ENCODE measurements at places on chromosomes 3 and 15.

- DNase-seq: no peak
These were observed 29.2 kb upstream of the TPRG1 start for GRCh38 chr3:189142527-189142926.

DNA sequence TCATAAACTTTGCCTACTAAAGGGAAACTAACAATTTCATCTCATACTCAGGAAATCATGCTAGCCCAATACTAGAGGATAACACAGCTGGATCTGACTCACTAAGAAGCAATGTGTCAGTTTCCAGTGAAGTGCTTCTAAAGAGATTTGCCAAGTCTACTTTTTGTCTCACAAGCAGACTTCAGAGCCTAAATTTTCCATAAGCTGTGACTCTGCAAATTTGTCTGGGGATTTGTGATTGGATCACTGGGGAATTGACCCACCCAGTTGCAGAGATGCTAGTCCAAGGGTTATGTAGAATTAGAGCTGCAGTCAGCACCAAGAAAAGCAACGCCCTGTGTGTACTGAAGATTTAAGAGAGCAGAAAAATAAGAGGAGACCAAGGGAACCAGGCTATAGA, 647.1 kb downstream of the NTRK3 start:
- no peak for DNase-seq

DNA sequence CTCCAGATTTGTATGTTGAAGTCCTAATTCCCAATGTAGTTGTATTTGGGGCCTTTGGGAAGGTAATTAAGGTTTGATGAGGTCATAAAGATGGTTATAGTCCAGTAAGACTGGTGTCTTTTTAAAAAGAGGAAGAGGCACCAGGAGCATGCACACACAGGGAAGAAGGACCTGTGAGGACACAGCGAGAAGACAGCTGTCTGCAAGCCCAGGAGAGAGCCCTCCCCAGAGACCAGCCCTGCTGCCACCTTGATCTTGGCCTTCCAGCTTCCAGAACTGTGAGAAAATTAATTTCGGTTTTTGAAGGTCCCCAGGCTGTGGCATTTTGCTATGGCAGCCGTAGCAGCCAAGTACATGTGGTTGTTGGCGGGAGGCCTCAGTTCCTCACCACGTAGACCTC, 32.8 kb upstream of the TSEN2 start:
- DNase-seq: no peak

DNA sequence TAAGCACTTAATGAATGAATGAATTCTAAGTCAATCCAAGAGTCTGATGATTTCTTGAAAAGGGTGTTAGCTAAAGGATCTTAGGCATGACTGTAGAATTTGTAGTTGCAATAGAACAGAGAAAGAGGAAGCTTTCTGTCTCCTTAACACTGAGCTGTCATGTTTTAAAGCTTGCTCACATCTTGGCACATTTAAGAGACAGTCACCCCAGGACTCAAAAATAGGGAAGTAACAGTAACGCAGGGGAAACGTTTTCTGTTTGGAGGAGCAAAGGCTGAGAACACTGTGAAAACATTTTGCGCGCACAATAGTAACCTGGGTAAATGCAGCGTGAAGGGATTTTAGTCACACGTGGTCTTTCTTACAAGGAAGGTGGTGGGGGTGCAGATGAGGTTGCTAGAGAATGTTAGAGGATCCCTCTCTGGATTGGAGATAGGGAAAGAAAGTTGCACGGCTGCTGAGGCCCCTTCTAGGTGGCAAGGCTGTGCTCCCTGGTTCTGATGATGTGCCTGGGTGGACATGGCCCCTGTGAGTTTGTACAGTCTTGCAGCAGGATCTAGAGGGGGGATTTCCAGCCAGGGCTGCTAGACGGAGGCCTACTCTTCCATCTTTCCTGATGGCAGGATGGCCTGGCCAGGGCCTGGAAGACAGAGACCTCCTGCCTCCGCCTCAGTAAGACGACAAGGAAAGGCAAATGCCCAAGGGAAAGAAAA, 12.0 kb downstream of the STARD5 start:
- no peak for DNase-seq

- DNase-seq: no peak
These were observed 18.1 kb downstream of the ALS2CL start for GRCh38 chr3:46675426-46675825.

- DNase-seq: no peak
These were observed 101.9 kb downstream of the GLDN start for GRCh38 chr15:51443282-51443914.

- DNase-seq: no peak
These were observed 23.5 kb downstream of the MITF start for GRCh38 chr3:69762768-69763229.

GRCh38 chr3:46208167-46208704, at the start of gene CCR1:
TSS of gene CCR1 (minus strand) at chr3:46208313. CDS start at chr3:46204313, 4,000 bp downstream.
- peak; percentile 30 for DNase-seq

Data from NT2/D1 (cell line).